ENCODE measurements at places on chromosomes 5 and 9.

DNA sequence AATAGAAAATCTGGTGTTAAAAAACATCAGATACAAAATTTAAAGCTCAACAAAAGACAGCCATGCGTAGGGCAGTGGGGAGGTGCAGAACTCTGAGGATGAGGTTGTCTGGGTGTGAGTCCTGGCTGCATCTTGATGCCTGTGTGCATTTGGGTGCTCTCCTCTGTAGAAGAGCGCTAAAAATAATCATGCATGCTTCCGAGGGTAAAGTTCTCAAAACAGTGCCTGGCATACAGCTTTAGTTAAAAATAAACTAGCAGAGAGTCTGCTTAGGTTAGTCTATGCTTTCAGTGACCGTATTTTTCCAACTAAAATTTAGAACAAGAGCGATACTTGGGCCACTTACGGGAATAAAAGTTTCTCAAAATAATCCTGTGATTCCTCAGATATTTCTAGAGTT lies 55.5 kb upstream of the SPATA31C2 start:
- DNase-seq = no peak

DNA sequence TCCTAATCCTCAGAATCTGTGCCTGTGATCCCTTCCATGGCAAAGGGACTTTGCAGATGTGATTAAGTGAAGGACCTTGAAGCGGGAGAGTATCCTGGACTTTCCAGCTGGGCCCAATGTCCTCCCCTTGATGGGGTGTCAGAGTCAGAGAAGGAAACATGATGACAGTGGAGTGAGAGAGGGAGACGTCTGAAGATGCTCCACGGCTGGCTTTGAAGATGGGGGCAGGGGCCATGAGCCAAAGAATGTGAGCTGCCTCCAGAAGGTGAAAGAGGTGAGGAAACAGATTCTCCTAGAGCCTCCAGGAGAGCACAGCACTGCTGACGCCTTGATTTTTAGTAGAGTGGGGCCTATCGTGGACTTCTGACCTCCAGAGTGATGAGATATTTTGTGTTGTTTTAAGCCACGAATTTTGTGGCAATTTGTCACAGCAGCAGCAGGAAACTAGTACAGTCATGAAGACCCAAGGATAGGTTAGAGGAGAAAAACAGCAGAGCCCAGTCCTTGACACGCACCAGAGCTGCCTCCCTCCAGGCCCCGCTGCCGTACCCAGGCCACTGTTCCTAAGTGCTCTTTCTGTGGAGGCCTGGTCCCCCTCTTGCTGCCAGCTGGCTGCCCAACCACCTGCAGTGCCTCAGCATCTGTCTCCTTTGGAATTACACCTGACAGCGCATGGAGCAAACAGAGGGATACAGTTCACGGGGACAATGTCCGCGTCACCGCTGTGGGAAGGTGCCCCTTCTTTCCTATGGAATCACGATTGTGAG lies 78.1 kb downstream of the MACROH2A1 start:
- DNase-seq = no peak

GRCh38 chr9:112112519-112112918 lies 62.6 kb downstream of the SUSD1 start:
- no peak for DNase-seq

GRCh38 chr5:147818290-147818689 lies 13.2 kb downstream of the SPINK1 start:
- no peak for DNase-seq

DNA sequence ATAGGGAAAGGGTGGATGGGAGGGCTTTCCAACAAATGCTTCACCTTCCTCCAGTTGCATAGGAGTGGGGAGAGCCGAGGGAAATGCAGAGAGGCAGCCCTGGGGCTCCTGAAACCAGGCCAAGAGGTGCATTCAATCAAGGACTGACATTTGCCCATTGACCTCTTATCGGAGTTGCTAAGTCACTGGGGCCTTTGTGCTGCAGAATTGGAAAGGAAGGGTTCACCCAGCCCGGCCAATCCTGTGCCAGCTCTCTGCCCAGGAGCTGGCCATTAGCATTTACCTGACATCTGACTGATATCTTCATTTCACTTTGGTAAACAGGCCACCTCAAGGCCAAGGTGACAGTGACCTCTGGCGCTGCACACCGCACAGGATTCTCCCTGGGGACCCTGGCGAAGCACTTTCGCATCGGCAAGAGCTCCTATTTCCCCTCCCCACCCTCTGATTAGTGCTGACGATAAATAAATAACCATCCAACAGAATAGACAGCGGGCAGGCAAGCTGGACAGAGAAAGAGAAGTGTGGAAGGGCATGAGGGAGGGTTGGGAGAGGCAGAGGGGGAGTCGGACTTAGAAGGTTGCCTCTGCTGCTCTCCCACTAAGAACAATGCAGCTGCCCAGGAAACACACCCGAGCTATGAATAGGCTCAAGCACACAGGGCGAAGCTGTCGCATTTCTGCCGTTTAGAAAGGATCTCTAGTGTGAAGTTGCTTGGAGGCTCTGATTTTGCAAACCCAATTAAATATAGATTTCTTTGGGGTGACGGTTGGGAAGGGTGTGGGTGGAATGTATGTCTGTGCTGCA lies 57.0 kb upstream of the BOD1 start:
- no peak for DNase-seq

DNA sequence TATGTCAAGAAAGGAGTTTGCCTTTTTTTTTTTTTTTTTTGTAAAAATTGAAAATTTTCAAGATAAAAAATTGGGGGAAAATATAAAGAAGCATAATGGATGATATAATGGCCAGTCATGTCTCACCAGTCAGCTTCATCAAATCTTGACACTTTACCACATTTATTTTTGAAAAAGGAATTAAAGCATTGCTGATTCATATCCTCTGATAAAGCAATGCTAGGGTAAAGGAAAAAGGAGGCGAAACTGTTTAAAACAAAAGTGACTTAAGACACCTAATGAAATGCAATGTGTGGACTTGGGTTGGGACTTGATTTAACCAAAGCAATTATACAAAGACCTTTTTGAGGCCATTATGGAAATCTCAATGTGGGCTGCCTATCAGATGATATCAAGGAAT lies 208.5 kb downstream of the ARHGAP26 start:
- DNase-seq = no peak

GRCh38 chr9:94829380-94830070 lies 103.0 kb downstream of the AOPEP start:
- no peak for DNase-seq

GRCh38 chr9:93958819-93959682 lies 3.9 kb upstream of the BARX1 start:
- DNase-seq = no peak

DNA sequence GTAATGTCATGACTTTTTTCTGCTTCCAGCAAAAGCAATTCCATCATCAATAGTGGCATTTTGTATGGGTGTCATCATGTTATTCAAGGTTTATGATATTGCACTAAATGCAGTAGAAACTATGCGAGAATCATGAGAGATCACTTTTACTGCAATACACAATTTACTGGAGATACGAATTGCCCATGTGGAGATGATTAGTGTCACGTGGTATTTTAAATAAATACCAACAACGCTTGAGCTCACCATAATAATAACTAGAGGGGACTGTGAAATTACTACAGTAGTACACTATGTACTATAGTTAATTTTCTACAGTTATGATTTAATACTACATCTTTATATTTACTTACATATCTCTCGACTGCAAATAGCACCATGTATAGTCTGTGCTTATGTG lies 49.7 kb downstream of the FAM174A start:
- DNase-seq = no peak

DNA sequence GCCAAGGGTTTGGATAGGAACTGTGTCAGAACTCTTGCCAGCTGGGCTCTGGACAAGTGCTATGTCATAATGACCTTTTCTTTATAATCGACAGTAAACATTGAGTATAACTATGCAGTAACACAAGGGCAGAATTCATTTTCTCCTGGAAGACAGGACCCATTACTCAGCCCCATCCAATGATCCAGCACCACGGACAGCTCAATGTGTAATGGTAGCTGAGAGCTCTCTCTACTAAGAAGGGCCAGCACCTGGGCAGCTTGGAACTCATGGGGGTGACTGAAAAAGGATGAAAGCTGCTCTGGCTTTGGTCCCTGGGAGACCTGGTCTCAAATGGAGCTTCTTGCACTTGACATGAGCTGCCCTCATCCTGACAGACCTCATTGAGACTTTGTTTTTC lies 347.8 kb downstream of the TRIM32 start:
- DNase-seq = no peak

GRCh38 chr9:92439921-92440750 lies 15.9 kb upstream of the OMD start:
- no peak for DNase-seq

DNA sequence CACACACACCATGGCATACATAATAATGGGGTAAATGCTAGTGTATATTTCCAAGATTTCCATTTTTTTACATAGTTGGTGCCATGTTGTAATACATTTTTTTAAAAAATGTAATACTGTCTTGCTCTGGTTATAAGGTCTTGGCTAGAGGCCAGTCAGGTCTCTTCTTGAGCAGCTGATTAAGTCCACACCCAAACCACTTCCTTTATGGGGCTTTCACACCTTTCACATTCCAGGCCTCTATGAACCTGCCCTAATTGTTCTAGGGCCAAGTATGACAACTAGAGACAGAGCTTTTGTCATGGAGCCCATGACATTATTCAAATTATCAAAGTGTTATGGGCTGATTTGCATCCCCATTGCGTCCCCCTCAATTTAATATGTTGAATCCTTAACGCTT lies 495.6 kb upstream of the CTNND2 start:
- DNase-seq = no peak

DNA sequence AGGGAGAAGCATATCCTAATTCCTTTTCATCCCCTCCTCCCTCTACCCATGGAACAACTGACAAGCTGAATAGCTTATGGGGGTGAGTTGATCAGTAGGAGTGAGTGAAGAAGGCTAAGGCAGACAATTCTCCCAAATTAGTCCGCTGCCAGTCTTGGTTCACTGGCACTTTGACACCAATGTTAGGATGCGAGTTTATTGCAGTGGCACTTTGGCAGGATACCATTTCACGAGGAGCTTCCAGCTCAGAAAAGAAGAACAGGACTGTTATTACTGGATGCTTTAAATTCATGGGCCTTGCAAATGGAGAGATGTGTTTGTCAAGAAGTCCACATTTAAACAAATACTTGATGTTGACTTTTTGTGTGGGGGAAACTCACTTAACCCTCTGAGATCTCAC lies 427.6 kb downstream of the NR2F1-AS1 start:
- DNase-seq = no peak

- DNase-seq = no peak
Measured at GRCh38 chr9:69502671-69503301, 169.4 kb downstream of the APBA1 start.

- DNase-seq = no peak
Measured at GRCh38 chr5:147317978-147318684, 83.3 kb downstream of the STK32A start.

- no peak for DNase-seq
Measured at GRCh38 chr5:157469073-157469472, 9.1 kb downstream of the NIPAL4 start.

GRCh38 chr9:93603906-93604326 lies 27.5 kb downstream of the PHF2 start:
- DNase-seq = no peak

- DNase-seq = no peak
Measured at GRCh38 chr5:136166909-136167308, 26.1 kb downstream of the SMIM32 start.

DNA sequence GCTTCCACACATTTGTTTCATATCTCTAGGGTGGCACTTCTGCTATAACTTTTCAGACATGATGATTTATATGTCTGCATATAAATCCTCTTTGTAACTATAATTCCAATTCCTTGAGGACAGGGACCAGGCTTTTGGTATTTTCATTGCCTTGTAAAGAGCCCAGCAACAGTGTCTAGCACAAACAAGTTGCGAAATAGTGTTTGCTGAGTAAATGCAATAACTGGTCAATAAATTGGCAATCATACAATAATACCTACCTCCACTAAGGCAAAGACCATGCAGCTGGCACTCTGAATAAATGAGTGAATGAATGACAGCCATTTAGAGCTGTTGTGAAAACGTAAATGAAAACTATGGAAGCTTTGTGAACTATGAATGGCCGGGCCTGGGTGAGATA lies 564.0 kb upstream of the ZNF462 start:
- DNase-seq = no peak

GRCh38 chr9:38371495-38371894 lies 21.0 kb upstream of the ALDH1B1 start:
- no peak for DNase-seq

DNA sequence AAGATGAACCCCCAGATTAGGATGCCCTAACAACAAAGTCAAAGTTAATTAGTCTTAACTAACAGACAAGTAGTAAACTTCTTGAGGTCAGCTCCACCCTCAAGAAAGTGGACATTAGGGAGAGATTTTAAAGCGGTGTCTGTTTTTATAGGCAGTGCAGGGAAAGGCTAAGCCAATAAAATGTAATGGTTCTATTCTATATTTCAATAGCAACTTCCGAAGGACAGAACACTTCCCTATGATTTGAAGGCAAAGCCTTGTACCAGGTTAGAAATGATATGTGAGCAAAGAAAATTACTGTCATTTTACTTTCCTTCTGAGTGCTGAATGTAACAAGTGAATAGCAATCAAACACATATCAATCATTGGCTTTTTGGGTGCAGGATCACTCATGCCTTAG lies 455.2 kb downstream of the ISL1 start:
- no peak for DNase-seq

DNA sequence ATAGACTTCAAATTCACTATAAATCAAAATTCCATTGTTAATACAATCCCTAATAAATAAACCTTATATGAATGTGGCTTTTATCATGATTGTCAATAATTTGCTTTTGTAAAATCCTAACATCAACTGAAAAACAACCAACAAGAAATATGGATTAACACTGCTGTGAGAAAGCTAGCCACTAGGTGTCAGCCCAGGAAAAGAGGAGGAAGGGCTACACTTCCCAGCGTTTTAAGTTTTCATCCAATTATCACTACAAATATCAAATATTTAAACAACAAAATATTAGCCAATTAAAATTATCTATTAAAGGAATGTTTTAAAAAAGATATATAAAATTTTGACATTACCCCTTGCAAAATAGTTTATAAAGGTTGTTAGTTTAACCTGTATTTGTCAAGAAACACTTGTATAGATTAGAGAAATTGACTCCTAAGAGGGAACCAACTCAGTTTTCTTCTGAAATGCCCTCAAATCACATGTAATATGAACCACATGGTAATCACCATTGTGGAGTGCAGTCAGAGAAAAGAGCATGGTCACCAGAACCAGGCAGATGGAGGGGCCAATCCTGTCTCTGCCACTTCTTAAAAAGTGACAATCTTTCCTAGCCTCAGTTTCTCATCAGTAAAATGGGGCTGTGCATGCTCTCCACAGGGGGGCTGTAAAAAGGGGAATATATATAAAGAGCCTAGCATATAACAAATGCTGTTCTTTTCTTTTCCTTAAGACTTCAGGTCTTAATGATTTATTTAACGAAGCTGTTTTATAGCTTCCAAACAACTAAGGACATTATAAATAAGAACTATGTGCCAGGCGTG lies 188.2 kb downstream of the CRB2 start:
- no peak for DNase-seq

- DNase-seq = no peak
Measured at GRCh38 chr9:87670572-87671264, 55.2 kb upstream of the CTSL start.

- DNase-seq = no peak
Measured at GRCh38 chr5:66720780-66721179, 124.6 kb downstream of the MAST4 start.
